ENCODE measurements at places on chromosomes 7 and 10.

- no peak for DNase-seq
Measured at GRCh38 chr10:43502931-43503330, 66.0 kb downstream of the ZNF487 start.

DNA sequence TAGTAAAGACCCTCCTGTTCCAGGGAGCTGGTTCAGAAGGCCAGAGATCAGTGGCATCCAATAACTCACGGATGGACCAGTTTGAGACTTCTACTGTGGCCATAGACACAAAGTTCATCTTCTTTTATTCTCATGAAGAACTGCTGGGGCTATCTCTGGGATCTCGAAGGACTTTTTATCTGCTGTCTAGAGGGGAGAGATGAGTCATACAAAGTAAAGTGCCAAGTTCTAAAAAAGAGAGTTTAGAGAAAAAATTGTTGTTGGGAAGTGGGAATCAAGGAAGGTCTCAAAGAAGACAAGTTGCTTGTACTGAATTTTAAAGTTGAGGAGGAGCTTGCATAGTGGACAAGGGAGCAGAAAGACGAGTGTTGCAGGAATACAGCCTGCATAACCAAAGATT is 8.0 kb upstream of the FAM221A start:
- no peak for DNase-seq

DNA sequence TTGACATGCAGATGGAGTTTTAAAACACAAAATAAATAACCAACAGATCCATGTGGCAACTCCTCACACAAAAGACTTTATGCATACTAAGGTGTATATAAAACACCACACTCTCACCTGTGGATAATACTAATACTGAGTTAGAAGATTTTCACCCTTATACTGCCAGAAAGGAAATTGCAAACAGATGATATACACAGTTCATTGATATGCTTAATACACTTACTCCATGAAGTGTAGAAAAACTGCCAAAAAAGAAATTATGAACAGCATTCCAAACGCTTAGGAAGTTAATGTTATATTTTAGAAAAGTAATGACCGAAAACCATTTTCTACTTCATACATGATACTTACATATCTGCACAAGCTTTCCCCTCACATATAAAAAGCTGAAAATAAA is 17.6 kb upstream of the SNX13 start:
- no peak for DNase-seq

DNA sequence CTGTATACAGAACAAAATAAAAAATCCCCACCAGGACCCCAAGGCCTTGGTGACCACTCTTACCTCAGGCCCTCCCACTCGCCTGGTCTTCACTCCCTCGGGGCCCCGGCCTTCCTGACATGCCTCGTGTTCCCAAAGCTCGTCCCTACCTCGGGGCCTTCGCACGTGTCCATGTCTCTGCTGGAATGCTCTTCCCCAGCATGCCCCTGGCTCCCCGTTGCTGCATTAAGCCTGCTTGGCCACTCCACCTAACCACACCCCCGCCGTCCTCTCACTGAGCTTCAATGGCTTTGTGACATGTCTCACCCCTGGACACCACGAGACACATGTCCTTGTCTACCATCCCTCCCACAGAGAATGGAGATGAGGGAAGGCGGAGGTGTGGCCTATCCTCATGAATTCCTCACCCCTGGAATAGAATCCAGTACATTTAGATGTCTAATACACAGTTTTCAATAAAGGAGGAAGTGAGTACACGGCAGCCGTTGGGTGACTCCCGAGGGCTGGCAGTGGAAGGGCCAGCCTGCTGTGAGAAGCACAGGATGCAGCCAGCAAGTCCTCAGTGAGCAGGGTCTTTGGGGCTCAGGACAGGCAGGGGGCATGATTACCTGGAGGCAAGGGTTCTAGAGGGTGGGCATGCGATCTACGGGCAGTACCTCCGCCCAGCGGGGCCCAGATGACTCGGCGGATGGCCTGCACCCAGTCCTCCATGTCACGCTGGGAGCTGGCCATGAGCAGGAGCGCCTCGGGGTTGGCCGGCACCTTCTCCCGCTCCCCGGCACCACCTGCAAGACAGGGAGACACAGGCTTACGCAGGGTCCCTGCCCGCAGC is 125.7 kb downstream of the ARHGAP22 start:
- DNase-seq: no peak

GRCh38 chr7:112226701-112227276 is 20.3 kb downstream of the ZNF277 start:
- DNase-seq: no peak

DNA sequence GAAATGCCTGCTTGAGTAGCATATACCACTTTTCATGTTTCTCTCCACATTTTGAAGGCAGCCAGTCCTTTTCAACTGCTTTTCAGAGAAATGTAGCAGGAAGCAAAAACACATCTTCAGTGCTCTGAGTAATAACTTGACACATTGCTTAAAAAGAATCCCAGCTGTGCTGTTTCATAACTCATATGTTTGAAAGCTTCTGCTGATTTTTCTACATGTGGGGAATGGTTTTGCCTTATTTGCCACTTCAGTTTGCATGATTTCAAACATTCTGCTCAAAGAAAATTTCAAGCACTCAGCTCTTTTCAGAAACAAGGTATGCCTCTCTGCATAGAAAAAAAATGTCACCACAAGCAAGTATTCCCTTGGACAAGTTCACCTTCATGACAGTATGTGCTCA is 732.8 kb downstream of the POM121L12 start:
- DNase-seq: no peak

GRCh38 chr10:22557321-22557720 is 157.1 kb downstream of the PIP4K2A start:
- no peak for DNase-seq

DNA sequence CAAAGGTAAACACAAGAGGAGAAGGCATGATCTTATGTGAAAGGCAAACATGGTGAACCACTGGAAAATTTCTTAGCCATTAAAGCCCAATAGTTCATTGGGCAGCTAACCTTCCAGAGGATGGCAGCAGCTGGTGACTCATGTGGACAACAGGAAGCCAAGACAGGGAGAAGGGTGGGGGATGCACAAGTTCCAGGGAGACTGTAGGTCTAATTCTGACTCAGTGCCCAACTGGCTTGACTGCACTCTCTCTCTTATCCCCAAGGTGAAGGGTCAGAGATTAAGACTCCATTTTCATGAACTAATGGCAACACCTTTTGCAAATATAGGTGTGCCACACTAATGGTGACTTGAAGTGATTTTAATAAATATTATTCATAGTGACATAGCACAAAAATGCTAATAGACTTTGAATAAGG is 47.9 kb upstream of the SLC35B4 start:
- no peak for DNase-seq

- no peak for DNase-seq
Measured at GRCh38 chr10:124465777-124466488, 4.3 kb downstream of the LHPP start.

DNA sequence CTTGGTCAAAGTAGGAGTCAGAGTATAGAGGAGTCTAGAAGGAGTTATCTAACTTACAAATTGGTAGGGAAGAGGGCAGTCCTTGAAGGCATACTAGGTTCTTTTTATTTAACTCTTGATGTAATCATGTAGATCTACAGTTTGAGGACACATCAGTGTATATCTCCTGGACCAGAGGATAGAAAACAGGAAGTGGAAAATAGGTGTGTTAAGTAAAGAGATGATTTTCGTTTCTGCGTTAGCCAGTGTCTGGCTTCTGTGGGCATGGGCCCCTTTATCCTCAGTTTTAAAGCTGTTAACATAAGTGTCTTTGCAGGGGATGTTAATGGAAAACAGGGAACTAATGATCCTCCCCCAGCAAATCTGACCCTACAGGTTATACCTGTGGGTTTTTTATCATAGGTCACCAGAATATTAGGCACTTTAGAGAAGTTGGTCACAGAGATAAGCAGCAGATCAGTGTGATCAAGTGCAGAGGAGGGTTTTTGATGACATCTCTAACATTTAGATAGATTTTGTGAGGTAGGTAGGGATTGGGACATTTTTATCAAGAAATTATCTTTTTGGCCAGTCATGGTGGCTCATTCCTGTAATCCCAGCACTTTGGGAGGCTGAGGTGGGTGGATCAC is 58.6 kb upstream of the PRSS1 start:
- DNase-seq: no peak

- peak; percentile 66 for DNase-seq
Measured at GRCh38 chr7:76397409-76398183, 11.9 kb downstream of the SSC4D start.

DNA sequence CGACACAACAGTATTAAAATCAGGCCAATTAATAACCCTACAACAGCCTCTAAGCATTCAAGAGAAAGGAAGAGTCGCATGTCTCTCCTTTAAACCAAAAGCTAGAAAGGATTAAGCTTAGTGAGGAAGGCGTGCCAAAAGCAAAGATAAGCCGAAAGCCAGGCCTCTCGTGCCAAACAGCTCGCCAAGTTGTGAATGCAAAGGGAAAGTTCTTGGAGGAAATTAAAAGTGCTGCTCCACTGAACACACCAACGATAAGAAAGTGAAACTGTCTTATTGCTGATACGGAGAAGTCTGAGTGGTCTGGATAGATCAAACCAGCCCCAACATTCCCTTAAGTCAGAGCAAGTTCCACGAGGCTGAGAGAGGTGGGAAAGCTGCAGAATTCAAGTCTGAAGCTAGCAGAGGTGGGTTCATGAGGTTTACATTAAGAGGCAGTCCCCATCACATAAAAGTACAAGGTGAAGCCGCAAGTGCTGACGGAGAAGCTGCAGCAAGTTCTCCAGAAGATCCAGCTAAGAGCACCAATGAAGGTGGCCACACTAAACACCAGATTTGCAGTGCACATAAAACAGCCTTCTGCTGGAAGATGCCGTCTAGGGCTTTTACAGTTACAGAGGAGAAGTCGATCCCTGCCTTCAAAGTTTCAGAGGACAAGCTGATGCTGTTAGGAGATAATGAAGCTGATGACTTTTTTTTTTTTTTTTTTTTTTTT is 194.8 kb downstream of the MAD1L1 start:
- no peak for DNase-seq

- no peak for DNase-seq
Measured at GRCh38 chr10:1609648-1609970, 127.7 kb downstream of the ADARB2 start.

GRCh38 chr10:88892222-88892967 is 12.3 kb downstream of the STAMBPL1 start:
- DNase-seq: no peak

DNA sequence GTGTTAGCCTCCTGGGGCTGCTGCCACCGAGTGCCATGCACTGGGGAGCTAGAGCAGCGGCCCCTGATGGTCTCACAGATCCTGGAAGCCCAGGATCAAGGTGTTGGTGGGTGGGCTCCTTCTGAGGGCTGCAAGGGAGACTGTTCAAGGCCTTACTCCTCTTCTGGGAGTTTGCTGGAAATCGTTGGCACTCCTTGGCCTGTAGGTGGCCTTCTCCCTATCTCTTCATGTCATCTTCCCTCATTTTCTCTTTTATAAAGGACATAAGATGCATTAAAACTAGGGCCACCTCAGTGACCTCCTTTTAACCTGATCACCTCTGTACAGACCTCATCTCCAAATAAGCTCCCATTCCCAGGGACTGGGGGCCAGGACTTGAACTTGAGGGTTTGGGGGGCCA is 27.0 kb upstream of the ZNF862 start:
- no peak for DNase-seq

GRCh38 chr7:70545214-70545613 is 586.7 kb upstream of the GALNT17 start:
- no peak for DNase-seq

DNA sequence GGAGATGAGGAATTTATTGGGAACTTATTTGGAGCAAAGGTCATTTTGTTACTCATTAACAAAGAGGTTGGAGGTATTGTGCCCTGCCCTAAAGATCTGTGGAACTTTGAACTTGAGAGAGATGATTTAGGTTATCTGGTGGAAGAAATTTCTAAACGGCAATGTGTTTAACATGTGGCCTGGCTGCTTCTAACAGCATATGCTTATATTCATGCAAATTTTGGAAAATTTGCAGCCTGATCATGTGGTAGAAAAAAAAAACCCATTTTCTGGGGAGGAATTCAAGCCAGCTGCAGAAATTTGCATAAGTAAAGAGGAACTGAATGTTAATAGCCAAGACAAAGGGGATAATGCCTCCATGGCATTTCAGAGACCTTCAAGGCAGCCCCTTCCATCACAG is 10.7 kb upstream of the PANK1 start:
- DNase-seq: no peak

DNA sequence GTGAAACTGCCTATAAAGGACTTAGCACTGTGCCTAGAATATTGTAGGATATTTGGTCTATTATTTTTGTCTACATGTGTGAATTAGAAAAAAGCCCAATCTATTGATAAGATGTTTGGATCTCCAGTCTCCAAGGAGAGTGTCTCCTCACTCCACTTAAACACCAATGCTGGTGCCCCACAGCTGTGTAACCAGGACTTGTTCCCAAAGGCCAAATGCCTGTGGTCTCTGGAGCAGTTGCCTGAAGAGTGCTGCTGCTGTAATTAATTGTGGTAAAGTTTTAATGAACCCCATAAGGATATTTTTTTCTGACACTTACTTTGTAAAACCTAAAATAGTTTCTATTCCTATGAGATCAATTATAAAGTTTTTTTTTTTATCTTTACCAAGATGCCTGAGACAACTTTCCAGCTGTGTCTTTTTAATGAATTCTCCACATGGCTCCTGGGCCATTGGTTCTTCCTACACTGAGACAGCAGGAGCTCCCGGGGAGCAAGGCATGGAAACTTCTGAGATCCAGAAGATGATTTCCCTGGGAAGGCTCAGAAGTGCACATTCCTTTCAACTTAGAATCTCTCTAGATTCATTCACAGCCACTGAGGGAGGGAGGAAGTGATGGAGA is 11.2 kb upstream of the OR2A5 start:
- no peak for DNase-seq

GRCh38 chr10:120506674-120507073 is 49.6 kb downstream of the PLPP4 start:
- no peak for DNase-seq

GRCh38 chr10:43263551-43264343 is 3.1 kb downstream of the RASGEF1A start:
- no peak for DNase-seq

GRCh38 chr10:131876508-131876907 is 24.3 kb upstream of the PPP2R2D start:
- DNase-seq: no peak

DNA sequence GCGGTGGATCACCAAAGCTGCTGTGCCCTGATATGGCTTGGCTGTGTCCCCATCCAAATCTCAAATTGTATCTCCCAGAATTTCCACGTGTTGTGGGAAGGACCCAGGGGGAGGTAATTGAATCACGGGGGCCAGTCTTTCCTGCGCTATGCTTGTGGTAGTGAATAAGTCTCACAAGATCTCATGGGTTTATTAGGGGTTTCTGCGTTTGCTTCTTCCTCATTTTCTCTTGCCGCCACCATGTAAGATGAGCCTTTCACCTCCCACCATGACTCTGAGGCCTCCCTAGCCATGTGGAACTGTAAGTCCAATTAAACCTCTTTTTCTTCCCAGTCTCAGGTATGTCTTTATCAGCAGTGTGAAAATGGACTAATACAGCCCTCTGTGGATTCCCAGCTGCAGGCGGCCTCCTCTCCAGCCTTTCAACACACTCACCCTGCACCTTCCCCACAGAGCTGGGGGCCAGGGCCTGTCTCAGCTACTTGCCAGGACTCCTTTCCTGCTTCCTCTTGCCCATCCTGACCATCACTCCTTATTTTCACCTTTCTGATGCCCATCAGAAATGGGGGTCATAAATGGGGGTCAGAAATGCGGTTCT is 57.2 kb upstream of the TOMM7 start:
- DNase-seq: no peak

- no peak for DNase-seq
Measured at GRCh38 chr7:44403176-44403759, 77.9 kb upstream of the CAMK2B start.

All from stimulated activated CD8-positive, alpha-beta memory T cell treated with anti-CD3 and anti-CD28 coated beads, Interleukin-7, amount 100 ng/mL, for 1 hour (primary cell).